Dermis microvascular lymphatic vessel endothelial cell (primary cell): ENCODE measurements at places on chromosomes 2 and 18. TPM values are rescaled to one million over a fixed set of nuclear protein-coding genes. Genes with fewer than 3 reads are reported as not detected.

DNA sequence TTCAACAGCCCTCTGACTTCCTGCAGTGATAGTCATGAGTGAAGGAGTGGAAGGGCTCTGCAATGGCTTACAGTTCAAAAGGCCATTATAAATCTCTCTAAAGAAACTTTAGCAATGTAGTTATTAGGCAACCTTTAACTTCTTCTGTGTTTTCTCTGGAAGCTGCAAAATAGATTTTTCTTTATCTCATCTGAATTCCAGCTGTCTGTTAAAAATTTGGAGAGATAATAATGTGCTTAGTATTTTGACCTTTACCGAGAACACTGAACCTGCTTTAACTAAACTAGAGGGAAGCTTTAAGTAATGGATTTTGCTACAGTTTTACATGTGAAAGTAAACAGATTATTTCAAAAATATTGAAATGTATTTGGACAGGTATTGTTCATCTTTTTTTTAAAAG, 847.9 kb downstream of the ERBB4 start:
- DNase-seq = no peak

- DNase-seq = no peak
These were observed 53.6 kb upstream of the CAB39 start for GRCh38 chr2:230658877-230659652.

DNA sequence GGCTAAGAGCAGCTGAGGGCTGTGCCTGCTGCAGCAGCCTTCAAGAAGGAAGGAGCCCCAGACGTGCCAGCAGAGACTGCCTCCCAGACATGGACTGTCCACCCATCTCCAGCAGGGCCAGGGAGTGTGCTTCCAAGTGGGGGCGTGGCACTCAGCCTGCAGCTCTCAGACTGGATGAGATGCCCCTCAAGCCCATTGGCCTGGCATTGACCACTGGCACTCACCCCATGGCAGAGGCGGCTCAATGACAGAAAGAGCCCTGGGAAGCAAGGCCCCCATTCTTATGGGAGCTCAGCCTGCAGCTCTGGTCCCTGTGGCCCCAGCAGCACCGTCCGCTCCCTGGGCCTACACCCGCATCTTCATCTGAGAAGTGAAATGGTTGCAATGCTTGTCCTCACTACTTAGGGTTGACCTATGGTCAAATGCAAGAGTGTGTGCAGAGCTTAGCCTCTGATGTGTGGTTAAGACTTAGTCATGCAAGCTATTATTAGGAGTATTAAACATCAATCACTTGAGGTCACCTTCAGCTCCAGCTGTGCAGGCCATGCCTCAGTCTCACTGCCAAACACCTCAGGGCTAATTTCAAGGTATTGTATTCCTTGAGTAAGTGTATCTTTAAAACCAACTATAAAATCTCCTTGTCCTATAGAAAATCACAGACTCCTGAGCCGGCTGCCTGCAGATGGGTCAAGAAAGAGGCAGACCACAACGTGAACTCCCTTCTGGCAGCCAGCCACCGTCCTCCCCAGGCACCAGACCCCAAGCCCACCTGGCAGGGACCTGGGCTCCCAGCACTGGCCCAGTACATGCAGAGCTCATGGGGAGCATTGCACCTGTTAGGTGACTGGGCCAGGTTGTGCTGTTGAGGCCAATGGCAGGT, 194.8 kb downstream of the NDUFA10 start:
- no peak for DNase-seq

DNA sequence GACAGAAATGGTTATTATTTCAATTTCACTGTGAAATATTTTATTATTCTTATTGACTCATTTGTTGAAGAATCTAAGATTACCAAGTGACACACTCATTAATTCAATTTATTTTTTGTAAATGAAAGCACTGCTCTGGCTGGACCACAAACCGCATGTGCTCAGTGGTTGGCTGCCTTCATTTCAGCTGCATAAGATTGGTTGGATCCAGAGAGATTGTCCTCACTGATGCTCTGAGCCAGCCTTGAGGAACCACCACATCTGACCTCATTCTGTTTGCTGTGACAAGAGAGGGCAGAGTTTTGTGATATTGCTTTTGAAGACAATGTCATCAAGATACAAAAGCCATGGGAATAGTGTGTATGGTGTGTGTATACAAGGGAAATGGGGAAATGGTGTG, 192.1 kb downstream of the CYRIA start:
- no peak for DNase-seq

GRCh38 chr2:231057590-231057989, 923 bp downstream of the PSMD1 start:
- DNase-seq = no peak

DNA sequence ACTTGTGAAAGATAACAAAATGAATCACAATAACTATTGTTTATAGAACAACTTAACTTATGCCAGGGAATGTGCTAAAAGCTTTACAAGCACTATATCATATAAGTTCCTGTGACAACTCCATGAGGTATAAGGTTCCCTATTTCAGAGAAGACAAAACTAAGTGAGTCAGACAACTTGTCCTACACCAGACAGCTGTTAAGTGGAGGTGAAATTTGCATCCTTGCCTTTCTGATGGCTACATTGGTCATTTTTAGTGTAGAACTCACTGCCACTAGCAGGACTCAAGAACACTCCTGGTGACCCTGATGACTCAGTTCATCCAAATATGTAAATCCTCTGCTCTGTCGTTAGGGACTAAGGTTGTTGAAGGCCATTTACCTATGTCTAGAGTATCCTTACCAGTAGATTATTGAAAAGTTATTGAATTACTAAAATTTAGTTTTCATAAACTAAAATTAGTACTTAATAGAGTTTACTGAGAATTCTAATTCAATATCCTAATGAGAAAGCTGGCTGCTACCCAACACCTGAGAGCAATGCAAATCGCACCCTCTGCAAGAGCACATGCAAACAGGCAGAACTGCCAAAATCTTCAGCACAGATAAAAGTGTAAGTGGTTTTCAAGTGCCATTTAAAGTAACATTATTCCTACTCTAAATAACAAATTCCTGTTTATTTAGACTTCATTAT, 636.2 kb downstream of the NRXN1 start:
- no peak for DNase-seq

DNA sequence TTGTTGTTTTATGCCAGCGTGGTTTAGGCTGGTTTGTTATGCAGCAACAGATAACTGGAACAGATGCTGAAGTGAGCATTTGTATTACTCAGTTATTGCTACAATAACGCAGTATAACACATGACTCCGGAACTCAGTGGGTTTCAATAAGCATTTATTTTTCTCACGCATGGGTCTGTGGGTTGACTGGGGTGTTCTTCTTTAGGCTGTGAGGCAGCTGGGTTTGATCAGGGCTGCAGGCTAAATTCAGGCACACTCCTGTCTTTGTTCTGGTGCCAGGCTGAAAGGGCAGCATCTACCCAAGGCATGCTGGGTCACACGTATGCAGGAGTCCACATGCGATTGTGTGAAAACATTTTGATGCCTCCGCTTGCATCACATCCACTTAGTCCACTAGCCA, 3.8 kb upstream of the SLC1A4 start:
- no peak for DNase-seq

LIPG gene
- 1.3 and 4.2 TPM in 2 replicates for total RNA-seq

CCDC68 gene
- total RNA-seq = 0.26 and 0.51 TPM in 2 replicates

PDE1A gene
- total RNA-seq = 6.0 and 10.5 TPM in 2 replicates
